ENCODE measurements at places on chromosomes 4 and X.

DNA sequence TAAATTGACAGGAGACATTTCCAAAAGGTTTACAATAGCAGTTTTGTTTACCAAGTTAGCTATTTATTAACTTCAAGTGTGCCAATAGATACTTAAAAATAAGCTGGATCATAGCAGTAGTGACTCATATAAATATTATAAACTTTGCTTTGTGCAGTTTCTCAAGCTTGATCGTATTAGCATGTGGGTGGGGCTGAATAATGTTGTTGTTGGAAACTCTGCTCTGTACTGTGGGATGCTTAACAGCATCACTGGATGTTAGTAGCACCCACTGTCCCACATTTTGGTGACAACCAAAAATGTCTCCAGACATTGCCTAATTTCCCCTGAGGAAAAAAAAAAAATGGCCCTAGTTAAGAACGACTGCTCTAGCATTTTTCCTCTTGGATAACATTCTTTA is 855.2 kb upstream of the ADGRL3 start:
- DNase-seq = no peak

GRCh38 chrX:136694431-136695087 is 46.6 kb downstream of the CD40LG start:
- no peak for DNase-seq

DNA sequence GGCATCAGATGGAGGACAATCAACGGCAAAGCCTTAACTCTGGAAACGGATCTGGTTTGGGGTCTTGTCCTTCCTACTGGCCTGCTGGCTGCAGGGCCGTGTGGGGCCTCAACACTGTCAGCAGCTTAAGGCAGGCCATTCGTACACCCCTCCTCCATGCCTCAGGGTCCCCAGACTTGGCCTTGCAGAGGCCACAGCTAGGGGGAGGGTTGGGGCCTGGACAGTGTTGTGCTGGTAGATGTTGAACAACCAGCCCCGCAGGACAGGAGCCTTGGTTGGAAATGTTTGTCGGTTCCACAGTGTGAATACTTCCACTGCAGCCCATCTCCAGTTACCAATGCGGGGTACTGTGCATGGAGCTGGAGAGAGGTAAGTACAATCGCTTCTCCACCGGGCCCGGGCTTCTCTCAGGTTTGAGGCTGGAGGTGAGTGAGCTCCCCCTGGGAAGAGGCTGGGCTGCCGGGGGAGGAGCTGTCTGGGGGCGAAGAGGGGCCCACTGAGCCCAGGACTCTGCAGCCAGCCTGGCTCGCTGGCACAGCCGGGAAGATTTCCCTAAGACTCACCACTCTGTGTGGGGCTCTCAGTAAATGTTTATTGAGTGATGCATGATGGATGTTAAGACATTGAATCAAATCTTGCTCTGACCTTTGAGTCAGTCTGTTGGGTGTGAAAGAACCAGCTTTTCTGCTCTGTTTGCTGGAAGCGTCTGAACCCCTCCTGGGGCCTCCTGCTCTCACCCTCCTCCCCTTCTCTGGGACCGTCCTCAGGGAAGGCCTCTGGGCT is 19.7 kb upstream of the GPR78 start:
- no peak for DNase-seq

GRCh38 chr4:74263551-74263950 is 44.7 kb upstream of the EPGN start:
- no peak for DNase-seq

DNA sequence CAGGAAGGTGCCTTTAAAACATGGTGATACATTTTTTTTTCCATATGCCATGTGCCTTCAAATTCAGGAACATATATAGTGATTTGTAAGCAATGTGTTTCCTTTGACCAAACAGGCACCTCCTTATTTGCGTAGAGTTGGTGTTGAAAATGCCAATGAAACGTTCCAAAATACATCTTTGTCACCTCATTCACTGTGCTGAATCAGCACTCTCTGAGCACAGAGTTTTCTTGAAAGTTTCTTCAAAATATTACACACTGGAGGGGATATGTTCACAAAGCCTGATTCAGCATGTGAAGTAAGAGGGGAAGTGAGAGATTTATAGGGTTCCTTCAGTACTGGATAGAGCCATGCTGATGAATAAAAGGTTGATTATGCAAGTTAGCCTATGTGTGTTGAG is 85.7 kb upstream of the PRR32 start:
- DNase-seq = no peak

DNA sequence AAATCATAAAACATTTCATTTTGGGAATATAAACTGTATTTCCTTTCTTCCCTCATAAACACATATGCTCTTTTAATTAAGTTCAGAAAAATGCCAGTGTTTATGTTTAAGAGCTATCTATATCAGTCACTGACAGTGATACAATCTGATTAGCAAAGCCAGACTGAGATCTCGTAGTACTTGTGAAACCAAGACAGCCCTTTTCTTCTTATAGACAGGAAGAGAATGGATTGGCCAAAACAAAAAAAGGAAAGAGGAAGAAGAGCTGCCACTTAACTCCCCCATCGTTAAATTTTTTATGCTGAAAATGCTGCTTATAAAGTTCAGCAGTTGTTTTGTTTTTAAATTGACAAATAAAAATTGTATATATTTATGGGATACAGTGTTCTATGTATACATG is 87.4 kb downstream of the PLAC1 start:
- DNase-seq = no peak

Measured in activated effector memory CD4-positive, alpha-beta T cell treated with Interleukin-2 at 50 U/mL for 16 hours (primary cell).